ENCODE measurements at places on chromosomes 12 and 14.
A peak's percentile ranks its signal among the peaks of the same experiment; 100 is the strongest.

- no peak for DNase-seq
Measured at GRCh38 chr14:77071938-77072388, 26.1 kb upstream of the CIPC start.

GRCh38 chr14:75315144-75315543 is 36.5 kb downstream of the FOS start:
- DNase-seq: no peak

GRCh38 chr12:59594943-59595500 is 807 bp upstream of the SLC16A7 start:
- no peak for DNase-seq

DNA sequence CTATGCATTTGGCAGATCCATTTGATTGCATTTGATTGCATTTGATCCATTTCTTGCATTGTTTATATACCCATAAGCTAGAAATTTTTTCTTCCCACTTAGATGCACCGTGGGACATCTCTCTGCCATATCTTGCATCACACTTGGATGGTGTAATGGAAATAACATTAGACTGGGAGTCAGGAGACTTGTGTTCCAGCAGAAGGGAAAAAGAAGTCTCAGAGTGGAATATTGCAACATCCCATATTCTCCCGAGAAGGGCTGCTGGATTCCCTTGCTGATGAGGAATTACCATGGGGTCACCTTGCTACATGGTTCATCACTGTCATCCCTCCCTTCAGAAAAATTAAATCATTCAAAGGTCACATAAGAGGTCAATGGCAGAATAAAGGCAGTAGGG is 78.1 kb downstream of the KSR2 start:
- no peak for DNase-seq

DNA sequence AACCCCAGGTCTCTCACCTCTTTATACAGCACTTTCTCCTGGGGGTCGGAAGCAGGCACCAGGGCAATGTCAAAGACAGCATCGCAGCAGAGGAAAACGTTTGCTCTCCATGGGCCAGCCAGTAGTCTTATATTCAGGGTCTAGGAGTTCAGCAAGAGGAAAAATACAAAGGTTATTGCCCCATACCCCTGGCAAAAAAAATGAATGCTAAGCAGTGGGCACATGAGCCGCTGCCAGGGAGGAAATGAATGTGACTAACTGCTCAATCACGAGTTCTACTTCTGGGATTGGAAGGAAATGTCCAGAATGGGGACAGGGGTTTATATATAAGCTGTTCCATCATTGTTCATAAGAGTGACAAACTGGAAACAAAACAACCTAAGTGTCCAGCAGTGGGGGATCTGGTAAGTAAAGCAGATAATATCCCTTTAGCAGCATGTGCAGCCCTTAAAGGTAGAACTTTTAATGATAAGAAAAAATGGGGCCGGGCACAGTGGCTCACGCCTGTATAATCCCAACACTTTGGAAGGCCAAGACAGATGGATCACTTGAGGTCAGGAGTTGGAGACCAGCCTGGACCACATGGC is 53.8 kb downstream of the PHETA1 start:
- no peak for DNase-seq

- no peak for DNase-seq
Measured at GRCh38 chr14:65840786-65841185, 428.3 kb downstream of the FUT8 start.

DNA sequence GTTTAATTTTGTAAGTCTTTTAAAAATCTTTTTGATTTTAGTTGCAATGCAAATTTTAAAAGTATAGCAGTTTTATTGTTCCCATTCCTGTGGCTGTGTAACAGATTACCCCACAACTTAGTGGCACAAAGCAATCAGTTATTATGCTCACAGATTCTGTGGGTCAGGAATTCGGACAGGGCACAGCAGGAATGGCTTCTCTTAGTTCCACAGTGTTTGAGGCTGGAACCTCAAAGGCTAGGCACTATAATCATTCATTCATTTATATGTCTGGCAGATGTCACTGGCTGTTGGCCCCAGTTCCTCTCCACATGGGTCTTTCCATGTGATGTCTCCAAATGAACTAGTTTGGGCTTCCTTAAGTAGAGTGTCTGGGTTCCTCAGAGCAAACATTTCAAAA is 193.3 kb downstream of the RAD51B start:
- DNase-seq: no peak

DNA sequence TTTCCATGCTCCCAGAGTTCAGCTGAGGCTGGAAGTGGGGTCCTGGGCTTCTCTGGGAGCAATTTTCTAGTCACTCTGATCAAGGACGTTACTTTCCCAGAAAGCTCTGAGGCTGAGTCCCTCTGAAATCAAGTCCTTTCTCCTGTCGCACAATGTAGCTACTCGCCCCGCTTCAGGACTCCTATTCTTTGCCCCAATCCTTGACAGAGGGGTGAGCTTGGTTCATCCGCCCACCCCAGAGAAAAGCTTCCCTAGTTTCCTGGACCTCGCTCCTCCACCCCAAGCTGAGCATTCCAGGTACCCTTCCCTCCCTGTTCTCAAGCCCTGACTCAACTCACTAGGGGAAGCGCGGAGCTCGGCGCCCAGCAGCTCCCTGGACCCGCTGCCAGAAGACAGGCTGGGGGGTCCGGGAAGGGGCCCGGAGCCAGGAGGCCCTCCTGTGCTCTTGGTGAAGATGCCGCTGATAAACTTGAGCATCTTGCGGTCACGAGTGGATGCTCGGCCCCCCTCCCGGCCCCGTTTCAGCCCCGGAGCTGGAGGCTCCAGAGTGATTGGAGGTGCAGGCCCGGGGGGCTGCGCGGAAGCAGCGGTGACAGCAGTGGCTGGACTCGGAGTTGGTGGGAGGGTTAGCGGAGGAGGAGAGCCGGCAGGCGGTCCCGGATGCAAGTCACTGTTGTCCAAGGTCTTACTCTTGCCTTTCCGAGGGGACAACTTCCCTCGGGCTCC is 1.6 kb downstream of the AGAP2 start:
- DNase-seq: no peak

DNA sequence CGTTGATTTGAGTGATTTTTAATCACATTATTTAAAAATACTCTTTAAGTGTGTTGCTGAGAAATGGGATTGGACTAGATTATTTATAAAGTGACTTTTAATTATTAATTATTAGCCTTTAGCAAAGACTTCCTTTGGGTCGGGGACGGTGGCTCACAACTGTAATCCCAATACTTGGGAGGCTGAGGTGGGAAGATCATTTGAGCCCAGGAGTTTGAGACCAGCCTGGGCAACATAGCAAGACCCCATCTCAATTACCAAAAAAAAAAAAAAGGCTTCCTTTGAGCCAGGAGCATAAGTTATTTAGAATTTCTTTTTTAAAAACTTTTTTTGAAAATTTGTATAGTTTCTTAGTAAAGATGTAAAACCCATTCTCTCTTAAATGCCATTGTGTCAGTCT is 8.8 kb downstream of the CHURC1 start:
- no peak for DNase-seq

- DNase-seq: no peak
Measured at GRCh38 chr14:89308232-89308959, 108.6 kb downstream of the FOXN3 start.

DNA sequence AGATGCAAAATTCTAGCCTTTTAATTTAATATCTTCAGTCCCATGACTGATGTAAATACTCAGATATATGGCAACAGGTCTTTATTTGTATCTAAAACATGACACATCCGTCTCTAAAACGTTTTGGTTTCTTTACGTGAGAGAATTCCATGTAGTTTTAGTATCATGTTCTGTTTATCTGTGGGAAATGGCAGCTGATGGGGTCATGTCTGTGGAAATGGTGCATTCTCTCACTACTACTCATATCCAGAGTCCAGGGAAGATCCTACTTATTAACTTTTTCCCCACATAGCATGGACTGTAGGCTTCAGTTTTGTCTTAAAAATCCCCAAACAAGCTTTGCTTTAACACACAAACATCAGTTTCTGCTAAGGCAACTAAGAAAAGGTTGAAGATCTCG is 53.8 kb downstream of the SPTLC2 start:
- DNase-seq: no peak

DNA sequence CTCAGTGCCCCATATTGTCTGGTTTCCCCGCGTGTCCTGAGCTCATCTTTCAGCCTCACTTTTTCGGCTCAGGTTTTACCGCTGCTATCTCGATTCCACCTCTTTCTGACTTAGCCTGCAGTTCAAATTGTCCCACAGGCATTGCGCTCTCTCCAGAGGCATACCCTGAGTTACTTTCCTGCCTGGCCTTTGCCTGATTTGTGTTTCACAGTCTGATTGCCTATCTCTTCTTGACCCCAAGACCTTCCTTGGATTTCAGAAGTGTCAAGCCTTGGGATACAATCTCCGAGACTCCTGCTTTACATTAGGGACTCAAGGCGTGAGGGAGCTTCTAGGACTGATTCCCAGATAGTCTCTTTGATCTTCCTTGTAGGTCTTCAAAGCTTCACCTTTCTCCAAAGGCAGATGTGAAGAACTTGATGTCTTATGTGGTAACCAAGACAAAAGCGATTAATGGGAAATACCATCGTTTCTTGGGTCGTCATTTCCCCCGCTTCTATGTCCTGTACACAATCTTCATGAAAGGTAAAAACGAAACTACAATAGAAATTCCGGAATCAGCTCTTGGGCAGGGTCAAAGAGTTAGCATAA is 629 bp downstream of the LETMD1 start:
- peak; percentile 35 for DNase-seq

DNA sequence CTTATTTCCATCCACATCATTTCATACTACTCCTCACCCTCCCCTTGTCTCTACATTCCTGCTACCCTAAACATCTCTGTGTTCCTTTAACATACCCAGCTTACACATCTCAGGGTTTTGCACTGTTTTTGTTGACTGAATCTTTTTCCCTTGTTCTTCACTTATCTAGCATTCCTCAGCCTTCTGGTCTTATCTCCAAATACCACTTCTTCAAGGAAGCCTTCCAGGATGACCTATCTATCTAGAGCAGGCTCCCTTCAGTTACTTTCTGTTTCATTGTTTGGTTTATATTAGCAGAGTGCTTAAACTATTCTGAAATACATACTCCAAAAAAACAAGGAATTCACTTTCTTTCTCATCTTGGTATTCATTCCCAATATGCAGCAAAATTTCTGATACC is 353.1 kb downstream of the NAV3 start:
- no peak for DNase-seq

DNA sequence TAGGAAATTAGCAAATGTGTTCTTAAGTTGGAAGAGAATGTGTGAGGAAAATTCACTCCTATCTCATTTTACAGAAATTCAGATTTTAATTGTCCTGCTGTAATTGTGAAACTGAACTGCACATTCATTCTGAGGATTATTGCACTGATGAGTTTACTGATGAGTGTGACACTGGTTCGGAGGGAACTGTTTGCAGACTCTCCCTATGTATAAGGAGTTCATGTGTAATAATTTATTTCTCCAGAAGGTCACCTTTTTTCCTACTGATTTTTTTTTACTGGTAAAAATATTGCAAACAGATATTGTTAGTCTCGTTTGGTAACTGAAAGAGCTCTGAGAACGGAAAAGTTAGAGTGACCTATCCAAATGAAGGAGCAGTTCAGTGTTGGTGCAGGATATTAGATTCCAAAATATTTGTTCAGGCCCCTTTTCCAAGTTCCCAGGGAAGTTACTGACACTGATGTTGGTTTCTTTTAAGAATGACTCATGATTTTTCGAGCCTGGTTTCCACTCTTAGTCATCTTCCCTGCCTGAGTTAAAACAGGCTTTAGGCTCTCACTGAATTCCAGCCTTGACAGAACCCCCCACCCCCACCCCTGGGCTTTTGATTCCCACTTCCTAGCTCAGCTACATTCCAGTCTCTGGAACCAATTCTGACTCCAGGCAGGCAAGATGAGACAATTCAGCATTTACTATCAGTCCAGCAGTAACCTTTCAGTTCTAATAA is 18.4 kb downstream of the ANO6 start:
- DNase-seq: no peak

DNA sequence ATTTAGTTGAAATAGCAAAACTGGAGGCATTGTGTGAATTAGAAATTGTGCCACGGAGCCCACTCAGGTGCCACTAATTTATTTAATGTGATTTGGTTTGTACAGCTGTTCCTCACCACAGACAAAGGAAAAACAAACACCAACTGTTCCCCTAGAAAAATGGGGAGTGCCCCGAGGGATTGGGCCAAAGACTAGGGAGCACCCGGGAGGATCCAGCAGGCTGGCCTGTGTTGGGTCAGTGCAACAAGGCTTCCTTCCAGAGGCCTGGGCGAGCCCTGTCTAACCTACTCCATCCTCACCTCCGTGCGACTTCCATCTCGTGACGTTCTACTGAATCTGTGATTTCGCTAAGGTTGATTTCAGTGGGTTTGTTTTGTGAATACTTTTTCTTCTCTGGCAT is 206.2 kb downstream of the CHST11 start:
- no peak for DNase-seq

GRCh38 chr12:66726556-66726955 is 47.7 kb upstream of the GRIP1 start:
- no peak for DNase-seq

DNA sequence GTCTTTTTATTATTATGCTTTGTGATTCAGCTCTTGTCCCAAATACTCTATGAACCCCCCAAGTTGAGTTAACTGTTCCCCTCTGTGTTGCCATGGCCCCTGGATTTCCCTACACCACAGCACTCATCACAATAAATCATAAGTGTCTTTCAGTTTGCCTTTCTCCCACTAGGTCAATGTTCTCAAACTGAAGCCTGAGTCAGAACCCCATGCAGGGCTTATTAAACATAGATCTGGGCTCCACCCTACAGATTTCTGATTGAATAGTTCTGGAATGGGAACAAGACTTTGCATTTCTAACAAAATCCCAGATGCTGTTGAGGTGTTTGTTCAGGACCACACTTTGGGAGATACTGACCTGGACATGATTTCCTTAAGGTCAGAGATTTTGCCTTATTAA is 199.4 kb downstream of the TBX5 start:
- DNase-seq: no peak

- no peak for DNase-seq
Measured at GRCh38 chr14:98994561-98994960, 277.4 kb downstream of the BCL11B start.

DNA sequence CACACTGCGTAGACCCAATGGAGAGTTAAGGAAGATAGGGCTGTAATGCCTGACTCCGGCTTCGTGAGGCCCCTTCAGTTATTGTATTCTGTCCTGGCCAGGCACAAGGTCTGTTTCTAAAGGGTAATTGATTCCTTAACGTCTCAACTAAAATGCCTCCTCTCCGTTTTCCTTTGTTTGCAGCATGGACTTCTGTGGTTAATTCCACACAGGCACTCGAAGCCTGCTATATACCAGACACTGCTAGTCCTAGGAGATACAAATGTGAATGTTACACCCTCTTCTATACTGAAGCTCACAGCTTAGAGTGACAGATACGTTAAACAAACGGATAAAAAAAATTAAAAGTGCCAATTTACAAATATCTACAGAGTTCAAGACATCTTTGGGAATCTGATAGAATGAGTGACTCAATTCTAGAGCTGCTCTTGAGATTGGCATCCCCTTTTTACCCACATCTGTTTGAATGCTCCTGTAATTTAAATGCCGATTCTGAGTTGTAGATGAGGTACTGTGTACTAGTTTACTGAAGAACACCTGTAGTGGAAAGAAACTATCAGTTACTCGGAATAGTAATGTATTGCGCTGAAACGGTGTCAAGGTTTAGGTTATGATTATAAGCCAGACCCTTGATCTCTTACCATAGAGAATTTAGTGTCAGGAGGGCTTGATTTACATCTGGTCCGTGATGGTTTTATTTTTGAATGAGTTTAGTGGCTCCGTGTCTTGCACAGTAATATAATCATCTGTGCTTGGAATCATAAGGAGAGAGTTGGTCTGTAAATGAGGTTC is 784 bp downstream of the PSMA6 start:
- no peak for DNase-seq

GRCh38 chr12:82866227-82866775 is 179.6 kb downstream of the TMTC2 start:
- DNase-seq: no peak

- no peak for DNase-seq
Measured at GRCh38 chr12:77001276-77001675, 64.1 kb downstream of the E2F7 start.

All from activated T-cell treated with anti-CD3 and anti-CD28 coated beads, Interleukin-2, amount 50 U/mL, for 48 hours (primary cell).